ENCODE measurements at places on chromosomes 16 and 17.

DNA sequence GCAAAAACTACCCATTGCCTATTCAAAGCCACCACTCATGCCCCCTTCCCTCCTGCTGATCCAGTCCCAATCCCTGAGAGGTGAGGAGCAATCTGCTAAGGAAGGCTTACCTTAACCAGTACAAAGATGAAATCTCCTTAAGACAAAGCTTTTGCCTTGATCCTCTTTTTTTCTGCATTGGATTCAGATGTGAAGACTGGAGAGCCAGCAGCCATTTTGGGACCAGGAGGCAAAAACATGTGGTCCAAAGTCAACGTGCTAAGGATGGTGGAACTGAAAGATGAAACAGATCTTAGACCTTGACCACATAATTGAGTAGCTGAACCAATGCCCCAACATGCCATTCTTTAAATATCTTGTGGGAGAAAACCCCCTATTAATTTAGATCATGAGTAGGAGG lies 171.4 kb downstream of the IRX5 start:
- no peak for DNase-seq

- no peak for DNase-seq
Observed at GRCh38 chr17:35947156-35947585, 3.7 kb upstream of the LYZL6 start.

DNA sequence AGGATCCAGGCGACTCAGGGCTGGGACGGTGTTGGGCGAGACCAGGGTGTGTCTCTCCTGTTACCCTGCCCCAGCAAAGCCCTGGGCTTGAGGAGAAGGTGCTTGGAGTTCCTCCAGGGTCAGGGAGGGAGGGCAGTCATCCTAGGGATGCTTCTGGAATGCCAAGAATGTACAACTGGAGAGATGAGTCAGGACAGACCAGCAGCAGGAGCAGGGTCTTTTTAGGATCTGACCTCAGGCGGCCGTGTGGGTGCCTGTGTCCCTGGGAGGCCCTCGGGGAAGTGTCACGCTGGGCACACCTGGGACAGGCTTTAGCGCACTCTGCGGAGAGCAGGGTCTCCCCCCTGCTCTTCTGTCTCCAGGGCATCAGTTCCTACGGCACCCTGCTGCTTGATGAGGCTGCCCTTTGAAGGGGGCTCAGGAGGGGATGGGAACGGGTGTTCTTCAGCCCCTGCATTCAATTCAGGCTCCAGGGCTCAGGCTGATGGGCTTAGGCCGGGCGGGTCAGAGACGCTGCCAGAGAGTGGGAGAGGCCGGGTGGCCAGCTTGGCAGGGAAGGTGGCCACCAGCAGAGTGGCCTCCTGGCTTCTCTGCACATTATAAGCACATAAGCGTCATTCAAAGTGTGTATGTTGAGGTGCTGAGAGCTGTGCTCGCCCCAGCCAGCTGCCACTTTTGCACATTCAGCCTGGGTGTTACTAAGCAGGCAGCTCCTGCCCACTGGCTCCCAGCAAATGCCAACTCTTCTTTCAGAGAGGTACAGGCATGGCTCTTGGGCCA lies 8.4 kb upstream of the MTSS2 start:
- no peak for DNase-seq

DNA sequence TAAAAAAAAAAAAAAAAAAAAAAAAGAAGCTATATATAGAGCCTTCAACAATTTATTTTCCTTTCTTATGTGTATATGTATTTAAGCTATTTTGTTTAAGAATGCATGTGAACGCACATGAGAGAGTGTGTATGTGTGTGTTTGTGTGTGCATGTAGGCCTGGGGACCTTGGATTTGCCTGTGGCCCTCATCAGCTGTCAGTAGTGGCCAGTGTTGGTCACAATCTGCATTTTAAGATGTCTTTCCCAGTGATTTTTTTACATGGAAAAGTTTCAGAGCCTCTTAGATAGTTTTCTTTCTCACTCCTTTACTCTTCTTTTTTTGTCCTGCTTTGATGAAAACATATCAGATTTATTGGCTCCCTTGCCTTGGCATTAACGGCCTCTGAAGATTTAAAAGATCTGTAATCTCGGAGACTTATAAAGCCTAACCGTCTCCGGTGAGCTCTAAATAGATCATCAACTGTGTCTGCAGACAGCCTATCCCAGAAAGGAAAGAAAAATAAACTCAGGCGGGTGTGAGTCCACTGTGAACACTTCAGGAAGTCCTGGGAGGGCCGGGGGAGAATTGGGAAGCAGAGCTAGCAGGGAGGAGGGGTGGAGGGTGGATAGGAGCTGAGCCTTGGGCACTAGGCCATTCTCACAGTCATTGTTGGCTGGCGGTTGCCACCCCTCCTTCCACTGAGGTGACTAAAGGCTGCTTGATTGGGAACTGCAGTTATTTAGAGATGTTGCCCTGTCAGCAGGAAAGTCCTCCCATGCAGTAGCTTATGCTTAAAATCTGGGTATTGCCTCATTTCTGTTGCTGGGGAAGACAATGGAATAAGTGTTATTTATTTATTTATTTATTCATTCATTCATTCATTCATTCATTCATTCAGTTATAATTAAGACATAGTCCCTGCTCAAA lies 86.8 kb downstream of the WWP2 start:
- peak; percentile 40 for DNase-seq

- DNase-seq: no peak
Observed at GRCh38 chr17:7111784-7112509, 2.7 kb downstream of the ASGR2 start.

DNA sequence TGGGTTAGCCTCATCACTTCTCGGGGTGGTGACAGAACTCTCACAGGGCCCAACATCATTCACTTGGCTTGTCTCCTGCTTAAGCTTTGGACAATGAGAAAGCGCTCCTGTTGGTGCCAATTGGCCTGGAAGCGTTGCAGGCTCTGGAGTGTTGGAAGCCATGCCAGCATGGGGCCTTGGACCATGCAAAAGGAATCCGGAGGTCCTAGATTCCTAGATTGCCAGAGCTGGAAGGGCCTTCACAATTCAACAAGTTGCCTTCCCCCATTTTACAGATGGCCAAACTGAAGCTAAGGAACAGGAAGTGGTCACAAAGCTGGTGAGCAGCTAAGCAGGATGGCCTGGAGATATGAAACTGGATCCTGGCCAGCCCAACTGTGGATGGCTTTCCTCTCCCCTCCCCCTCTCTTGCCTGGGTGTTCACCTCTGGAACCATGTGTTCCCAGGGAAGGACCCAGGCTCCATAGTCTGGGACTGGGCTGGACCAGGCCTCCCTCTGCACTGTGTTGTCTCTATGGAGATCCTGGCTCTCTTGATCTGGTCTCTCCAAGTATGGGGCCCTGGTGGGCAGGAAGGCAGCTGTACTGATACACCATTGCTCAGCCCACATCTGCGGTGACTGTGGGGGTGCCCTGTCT lies 6.0 kb upstream of the IGFBP4 start:
- DNase-seq: no peak

- DNase-seq: no peak
Observed at GRCh38 chr17:49050611-49051010, 53.4 kb downstream of the IGF2BP1 start.

DNA sequence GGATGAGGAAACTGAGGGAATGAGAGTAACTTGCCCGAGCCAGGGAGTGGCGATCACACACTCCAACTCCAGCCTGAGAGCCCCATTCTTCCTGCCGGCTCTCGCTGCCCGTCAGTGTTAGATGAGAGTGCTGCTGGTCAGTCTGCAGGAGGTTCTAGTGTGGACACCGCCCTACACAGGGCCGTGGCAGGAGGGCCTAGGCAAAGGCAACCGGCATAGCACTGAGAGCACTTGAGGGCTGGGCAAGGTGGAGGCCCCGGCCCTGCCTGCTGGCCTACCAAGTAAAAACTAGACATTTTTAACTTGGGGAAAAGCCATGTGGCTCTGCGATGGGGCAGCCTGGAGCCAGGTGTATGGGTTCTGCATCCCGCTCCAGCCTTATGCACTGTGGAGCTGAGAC lies 354.8 kb downstream of the SEC14L1 start:
- no peak for DNase-seq

DNA sequence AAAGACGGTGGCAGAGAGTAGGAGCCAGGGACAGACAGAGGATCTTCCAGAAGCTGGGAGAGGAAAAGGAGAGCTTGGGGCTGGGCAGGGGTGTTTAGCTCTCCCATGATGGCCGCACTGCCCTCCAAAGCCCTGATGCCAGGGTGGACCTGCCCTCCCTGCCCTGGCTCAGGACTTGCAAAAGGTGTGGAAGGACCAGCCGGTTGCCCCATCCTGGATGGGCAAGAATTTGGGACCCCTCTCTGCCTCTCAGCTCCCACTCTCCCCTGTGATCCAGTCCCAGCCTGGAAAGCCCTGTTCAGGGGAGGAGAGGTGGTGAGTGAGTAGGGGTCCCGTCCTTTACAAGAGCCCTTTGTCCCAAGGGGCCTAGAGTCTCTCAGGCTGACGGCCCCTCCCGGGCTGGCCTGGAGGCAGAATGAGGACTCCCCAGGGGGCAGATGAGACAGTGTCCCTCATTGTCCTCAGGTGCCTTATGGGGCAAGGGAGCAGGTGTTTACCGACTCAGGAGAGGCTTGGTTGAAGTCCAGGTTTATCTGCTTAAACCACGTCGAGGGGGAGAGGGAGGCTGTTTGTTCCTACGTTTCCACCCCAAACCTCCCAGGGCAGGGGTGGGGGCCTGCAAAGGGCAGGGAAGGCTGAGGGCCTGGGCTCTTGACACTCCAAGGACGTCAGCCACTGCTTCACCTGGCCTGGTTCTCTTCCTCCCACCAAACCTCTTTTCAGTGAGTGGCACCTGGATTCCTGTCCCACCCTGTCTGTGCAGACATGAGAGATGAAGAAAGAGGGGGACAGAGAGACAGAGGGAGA lies 19.3 kb upstream of the ITGA3 start:
- DNase-seq: no peak

DNA sequence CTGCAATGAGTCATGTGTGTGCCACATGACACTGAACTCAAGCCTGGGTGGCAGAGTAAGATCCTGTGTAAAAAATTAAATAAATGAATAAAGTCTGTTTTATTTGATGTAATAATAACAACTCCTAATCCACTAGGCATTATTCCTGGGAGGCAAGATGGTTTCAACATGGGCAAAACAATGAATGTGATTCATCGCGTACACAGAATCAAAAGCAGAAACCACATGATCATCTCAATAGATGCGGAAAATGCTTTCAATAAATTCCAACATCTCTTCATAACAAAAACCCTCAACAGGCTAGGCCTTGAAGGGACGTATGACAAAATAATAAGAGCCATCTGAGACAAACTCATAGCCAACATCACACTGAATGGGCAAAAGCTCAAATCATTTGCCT lies 195.4 kb downstream of the CDH11 start:
- DNase-seq: no peak

DNA sequence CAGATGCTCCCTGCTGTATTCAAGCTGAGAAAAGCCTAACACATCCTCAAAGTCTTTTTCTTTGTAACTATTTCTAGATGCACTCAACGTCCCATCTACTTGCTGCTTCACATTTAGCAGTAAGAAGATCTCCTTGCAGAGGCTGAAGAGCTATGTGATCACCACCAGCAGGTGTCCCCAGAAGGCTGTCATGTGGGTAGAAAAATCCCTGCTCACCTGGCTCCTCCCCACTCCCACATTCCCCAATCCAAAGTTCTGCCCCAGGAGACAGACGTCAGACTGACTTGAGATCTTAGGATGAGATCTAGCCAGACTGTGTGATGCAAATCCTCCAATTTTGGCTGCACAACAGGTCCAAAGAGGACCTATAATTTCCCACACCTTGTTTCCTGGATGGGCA lies 1.1 kb downstream of the CCL13 start:
- no peak for DNase-seq

- no peak for DNase-seq
Observed at GRCh38 chr16:79656553-79657115, 56.1 kb upstream of the MAF start.

DNA sequence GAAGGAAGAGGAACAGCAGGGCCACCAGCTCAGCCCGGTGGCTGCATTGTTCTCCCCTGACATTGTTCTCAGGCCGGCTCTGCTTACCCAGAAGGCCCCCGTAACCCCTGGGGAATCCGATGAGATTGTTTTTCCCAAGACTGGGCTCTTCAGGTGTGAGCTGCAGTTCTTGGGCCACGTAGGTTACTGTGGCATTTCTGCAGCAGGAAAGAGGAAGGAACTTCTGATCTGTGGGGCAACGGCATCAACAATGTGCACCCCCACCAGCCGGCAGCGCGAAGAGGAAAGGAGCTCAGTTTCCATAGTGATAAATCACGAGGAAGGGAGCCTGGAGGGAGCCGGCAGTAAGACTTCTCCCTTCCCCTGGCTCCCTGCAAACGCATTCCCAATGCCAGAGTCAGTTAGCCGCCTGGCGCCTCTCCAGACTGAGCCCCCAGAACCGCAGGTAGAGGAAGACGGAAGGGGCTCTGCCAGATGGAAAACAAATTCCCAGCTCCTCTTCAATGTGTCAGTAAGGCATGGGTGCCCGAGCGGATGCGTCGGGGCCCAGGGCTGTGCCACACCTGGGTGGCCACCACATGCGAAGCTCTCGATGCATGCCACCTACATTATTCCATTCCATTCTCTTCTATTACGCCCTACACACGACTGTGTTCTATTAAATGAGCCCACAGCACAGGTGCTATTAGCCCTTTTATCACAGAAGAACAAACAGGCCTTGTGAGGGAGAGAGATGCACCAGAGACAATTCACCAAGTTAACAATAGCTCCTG lies 21.5 kb upstream of the PECAM1 start:
- no peak for DNase-seq

DNA sequence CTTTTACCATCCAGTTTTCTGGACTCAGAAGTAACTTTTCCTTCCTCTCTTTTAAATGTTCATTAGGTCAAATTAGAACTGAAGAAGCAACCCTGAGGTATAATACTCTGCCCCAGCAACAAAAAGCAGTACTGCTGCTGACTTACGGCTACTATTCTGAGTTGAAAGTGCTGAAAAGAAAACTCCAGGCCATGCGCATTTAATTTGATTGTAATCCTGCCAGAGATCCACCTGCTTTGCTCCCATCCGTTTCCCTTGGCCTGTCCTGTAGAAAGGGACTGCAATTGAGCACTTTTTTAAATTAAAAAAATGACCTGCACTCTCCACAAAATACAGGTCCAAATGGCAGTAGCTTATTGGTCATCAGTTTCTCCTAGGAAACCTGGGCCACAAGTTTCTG lies 61.6 kb downstream of the PITPNC1 start:
- no peak for DNase-seq

GRCh38 chr17:79001190-79002020 lies 8.2 kb downstream of the CANT1 start:
- no peak for DNase-seq

DNA sequence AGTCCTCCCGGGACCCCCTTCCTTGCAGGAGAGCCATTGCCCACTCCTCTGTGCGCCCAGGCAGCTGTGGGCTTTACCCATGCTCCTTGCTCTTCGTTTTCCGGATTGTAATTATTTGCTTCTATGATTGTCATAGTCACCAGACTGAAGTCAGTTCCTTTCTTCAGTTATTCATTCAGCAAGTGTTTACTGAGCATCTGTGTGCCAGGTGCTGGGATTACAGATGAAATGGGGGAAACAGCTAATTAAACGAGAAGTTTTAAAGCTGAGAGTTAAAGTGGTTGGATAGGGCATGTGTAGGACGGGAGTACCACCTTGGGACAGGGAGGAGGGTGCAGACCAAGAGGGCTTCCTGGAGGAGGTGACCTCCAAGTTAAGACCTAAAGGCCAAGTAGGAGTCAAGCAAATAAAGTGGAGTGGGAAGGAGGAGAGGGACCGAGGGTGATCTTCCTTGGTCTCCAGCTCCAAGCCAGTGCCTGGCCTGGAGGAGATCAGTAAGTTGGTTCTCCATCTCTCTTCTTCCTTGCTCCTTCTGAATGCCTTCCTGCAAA lies 126.6 kb downstream of the OR1D5 start:
- no peak for DNase-seq
